Stimulated activated CD4-positive, alpha-beta T cell treated with anti-CD3 and anti-CD28 coated beads, Interleukin-12 subunit alpha, Interleukin-12 subunit beta, amount 100 ng/mL, for 48 hours (primary cell): ENCODE measurements at places on chromosomes 11 and 22.
A peak's percentile ranks its signal among the peaks of the same experiment; 100 is the strongest.

DNA sequence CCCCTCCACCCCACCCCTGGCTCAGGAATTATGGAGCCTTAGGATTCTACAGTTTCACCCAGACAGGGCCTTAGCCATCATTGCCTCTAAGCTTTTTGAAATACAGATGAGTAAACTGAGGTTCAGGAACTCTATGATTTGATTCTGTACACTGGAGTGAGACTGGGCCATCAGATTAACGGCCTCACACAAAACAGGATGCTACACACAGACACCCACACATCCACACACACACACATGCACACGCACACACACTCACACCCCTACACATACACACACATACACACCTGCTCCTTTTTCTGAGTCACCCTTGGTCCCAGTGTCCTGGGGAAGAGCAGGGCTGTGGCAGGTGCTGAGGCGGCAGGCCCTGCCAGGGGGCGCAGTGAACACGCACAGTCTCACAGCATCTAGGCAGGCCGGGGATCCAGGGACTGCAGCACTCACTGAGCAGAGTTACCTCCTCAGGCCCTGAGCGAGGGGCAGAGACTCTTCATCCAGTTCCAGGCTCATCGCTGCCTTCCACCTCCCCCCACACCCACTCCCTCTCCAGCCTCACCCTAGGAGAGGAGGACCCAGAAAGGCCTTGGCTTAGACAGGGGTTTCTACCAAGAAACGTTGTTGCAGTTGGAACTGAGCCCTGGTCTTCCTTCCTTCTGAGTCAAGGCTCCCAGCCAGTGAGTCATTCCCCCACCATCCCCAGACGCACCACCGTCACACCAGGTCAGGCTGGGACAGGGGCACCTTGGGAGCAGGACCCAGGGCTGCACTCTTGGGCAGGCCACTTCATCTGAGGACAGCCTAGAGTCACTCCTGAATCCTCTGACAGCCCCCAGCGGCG, 89.8 kb upstream of the PARVA start:
- DNase-seq, result no peak

DNA sequence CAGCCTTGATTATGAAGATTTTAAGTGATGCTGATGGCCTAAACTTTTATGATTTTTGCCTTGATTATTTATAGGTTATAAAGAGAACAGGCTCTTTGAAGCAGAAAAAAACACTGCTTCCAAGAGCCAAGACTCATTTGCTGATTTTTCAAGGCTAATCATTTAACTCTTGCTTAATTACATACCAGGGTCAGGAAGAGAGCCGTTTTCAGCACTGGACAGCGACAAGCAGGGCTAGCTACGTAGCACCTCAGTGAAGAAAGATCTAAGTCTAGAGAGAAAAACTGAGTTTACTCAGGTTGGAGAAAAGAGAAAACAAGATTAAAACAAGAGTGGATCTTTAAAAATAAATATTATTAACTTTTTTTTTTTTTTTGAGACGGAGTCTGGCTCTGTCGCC, 615.4 kb upstream of the B3GAT1 start:
- no peak for DNase-seq

- DNase-seq, result no peak
Observed at GRCh38 chr11:36350137-36350513, 54.0 kb downstream of the PRR5L start.

DNA sequence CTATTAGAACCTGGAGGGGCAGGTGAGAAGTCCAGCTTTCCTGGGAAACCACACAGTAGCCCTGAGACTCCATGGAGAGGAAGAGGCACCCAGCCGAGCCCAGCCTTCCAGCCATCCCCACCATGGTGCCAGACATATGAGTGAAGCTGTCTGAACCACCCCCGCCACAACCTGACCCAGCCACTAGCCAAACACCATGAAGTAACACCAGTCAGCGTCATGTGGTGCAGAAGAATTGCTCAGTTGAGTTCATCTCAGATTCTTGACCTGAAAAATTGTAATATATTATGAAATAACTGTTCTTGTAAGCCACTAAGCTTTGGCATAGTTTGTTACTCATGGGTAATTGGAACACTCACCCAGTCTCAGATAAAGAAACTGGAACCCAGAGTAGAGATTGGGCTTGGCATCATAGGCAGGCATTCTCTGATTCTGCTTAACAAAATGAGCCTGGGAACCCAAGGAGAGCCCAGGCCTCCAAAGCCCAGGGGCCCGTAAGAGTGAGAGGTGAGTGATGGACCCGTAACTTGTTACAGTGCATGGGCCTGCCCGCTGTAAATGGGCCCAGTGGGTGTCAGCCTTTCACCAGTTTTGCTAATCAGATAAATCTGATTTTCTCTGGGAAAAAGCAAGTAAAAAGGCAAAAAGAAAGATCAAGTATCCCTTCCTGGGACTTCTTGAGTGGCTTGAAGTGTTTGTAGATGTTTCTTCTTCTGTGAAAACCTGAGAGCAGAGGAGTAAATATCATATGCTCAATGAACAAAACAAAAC, 305.5 kb downstream of the DDX10 start:
- DNase-seq, result no peak

DNA sequence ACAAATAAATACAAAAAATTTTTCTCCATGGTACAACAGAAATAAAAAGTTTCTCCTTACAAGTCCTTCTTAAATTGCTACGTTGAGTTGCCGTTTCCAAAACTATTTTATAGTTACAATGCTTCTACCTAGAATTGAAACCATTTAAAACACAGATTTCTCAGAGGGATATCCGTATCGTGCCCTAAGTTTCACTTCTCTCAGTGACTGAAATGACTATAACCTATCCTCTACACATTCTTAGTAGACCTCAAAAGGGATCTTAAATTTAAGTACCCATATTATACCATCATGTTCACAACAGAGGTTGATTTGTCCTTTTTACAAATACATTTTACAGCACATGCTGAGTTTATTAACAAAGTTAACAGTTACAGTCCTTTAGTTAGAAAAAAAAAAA, 44.1 kb downstream of the USP28 start:
- no peak for DNase-seq

GRCh38 chr11:118900535-118901384, 17.1 kb downstream of the CXCR5 start:
- no peak for DNase-seq

GRCh38 chr11:285894-286220, 3.1 kb upstream of the PGGHG start:
- DNase-seq, result no peak

DNA sequence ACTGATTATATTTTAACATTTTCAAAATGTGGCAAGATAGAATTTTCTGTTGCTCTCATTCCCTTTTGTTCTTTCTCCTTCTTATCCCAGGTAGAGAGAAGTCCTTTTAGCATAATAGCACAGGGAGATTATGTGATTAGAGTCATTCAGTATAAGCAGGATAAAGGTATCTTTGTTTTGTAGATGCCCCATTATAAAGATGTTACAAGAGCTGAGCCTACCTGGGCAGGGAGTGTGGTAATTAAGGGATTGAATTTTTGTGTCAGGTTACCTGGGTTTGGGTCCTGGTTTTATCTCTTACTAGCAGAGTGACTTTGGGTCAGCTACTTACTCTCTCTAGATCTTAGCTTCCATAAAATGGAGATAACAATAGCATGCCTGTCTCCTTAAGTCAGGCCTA, 536.5 kb downstream of the TMEM135 start:
- no peak for DNase-seq

GRCh38 chr22:29072193-29072978, 449 bp upstream of the KREMEN1 start:
- peak; percentile 80 for DNase-seq

DNA sequence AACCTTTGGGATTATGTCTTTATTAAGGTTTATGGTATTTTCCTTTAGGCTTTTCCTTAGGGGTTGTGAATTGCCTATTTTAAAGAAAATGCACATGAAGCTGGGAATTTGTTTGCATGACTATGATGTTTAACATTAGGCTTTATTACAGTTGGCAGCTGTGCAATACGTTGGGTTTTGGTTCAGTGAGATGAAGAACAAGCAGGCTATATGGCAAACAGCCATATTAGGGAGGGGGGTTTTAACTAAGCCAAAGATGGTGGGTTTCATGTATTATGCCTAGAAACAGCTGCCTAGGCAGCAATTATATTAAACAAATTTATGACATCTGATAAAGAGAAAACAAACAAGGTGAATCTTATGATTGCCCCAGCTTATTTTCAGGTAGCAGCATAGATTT, 880.8 kb downstream of the FAM181B start:
- no peak for DNase-seq

- DNase-seq, result no peak
Observed at GRCh38 chr11:120115272-120116000, 22.5 kb downstream of the TRIM29 start.

DNA sequence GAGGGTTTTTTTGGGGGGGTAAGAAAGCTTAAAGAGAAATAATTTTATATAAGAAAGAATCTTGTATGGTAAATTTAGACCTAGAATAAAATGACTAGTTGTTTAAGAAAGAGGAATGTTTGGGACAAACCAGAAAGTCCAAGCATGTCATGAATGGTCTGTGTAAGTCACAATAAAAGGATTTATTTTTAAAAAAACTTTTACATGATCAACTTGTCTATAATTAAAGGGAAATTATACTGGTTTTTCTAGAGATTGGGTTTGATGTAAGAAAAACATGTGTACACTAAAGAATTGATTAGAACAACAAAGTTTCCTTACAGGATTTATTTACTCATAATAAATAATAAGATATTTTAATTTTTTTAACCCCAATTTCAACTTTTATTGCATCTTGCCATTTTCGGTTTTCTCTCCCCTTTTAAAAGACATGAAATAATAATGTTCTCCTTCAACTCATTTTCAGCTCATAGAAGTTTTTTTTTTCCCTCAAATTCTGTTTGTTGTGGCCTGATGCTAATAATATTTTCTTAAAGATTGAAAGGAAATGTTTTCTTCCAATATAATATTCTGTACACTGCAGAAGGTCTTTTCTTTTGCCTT, 35.4 kb upstream of the INCENP start:
- no peak for DNase-seq

- no peak for DNase-seq
Observed at GRCh38 chr22:46655861-46656608, 35.8 kb downstream of the GRAMD4 start.

DNA sequence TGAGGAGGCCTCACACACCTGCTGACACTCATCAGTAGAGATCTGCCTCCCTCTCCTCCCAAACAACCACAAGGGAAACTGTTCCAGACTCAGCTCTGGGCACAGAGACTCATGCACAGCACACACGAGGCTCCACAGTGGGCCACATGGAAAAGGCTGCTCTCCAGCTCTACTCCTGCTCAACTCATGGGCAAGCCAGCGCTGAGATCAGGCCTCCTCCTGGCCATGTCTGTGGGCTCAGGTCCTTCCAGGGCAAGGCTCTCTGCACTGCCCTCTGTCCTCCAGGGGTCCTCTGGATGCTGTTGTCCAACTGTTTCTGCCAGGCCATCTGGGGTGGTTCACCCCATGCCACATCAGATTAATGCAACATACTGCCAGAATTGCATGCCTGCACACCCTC, 46.0 kb downstream of the PLEKHA7 start:
- no peak for DNase-seq

DNA sequence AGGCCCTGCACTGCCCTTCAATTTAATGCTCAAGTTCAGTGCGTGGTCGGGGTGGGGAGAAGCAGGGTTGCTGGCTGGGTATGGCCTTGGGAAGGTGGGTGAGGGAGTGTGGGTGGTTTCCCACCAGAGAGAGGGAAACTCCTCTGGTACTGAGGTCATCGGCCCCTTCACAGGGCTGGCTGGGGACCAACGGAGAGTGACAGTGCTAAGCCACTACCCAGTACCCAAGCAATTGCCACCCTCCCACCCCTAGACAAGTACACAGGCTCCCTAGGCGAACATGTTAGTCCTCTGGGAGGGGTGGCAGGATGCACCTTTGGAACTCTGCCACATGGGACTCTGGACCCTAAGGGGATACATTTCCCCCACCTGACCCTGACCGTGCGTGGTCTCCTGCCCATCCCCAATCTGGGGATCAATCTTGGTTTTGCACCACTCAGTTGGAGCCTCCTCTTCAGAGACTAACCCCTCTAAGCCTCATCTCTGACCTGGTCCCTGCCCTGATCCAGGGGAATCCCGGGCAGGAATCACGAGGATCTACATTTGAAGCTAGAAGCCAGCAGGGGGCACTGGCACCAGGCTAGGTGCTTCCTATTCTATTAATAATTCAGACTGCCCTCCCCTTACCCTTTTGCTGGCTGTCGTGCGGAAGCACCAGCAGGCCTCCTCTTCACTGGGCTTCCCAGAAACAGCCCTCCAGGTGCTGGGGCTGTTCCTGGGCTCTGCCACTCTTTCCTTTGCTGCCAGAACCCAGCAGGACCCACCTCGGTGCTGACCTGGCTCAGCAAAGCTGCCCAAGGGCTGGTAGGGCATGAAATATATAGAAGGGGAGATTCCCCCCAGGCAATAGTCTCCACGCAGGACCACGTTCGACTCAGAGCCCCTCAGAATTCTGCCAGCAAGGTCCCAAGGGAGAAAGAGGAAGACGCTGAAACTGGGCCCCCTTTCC, 377.7 kb downstream of the TENM4 start:
- DNase-seq, result no peak

DNA sequence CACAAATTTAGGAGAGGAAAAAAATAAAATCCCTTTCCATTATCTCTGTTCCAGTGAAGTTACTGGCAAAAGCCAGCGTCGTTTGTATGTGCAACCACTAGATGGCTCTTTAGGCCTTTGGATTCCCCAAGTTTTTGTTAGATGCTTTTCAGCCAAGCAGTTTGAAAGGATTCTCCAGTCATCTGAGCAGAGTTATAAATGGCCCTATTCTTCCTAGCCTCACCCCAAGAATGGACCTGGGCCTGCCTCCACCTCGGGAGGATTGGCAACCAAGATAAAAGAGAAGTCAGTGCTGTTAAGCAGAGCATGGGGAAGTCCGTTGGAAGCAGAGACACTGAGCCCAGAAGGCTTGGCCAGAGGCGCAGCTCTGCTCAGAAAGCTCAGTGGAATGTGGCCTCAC, 15.4 kb downstream of the FAM181B start:
- DNase-seq, result no peak

- DNase-seq, result no peak
Observed at GRCh38 chr11:32947978-32948377, 55.4 kb downstream of the QSER1 start.
